ENCODE measurements at places on chromosomes 11 and 22.

DNA sequence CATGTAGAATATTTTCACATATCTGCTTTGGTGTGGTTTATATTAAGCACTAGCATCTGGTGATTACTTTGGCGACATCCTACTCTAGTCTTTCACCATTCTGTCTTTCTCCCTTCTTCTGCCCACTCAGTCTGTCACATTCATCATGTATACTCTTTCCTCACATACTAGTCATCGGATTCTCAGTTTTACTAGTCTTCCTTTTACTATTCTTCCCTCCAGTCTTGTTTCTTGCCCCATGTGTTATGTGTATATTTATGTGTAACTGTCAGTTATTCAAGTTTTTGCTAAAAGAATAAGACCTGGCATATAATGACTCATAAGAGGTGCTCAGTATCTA is 4.6 kb upstream of the DIXDC1 start:
- DNase-seq: no peak

DNA sequence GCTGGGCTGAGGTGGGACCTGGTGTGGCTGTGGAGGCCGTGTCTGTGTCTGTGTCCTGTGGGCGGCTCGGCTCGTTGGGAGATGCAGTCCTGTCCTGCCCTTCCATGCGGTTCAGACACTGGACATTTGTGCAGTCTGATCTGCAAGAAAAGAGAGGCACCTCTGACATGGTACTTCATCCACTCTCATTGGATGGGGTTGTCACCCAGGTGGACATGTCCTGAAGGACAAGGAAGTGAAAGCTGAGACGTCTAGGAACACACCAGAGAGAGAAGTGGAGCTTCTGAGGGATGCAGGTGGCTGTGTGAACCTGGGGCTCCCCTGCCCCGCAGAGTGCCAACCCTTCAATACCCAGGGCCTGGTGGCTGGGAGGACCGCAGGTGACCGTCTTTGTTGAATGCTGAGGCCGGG is 18.4 kb downstream of the TBX1 start:
- no peak for DNase-seq

- DNase-seq: no peak
Observed at GRCh38 chr11:61472282-61472681, 36.3 kb upstream of the LRRC10B start.

DNA sequence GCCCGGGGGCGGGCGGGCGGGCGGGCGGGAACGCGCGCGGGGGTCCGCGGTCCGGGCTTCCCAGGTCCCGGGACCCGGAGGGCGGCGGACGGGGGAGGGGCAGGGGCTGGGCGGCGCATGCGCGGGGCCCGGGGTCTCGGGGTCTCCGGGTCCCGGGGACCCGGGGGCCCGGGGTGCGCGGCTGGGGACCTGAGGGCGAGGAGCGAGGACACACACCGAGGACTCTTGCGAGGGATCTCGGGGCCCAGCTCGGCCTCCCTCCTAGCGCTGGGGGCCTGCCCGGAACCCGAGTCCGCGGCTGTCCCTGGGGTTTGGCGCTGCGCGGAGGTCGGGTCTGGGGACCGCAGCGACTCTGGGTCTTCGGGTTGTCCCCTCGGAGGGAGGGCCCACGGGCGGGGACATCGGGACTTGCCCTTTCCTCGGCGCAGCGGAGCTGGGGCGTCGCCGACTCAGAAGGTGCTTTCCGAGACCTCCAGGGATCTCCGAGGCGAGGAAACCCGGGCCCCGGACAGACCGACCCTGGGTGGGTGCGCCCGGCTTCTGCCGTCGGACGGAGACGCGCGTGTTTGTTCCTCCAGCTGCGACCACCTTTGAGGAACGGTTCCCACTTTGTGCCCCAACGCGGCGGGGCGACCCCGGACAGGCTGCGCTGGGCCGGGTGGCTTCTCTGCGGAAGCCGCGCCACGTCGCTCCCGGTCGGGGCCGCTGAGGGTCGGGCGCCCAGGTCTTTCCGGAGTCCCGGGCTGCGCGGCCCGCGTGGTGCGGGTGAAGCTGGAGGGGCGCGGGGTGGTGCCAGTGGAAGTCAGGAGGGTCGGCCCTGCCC is 540 bp downstream of the PPARA start:
- no peak for DNase-seq

DNA sequence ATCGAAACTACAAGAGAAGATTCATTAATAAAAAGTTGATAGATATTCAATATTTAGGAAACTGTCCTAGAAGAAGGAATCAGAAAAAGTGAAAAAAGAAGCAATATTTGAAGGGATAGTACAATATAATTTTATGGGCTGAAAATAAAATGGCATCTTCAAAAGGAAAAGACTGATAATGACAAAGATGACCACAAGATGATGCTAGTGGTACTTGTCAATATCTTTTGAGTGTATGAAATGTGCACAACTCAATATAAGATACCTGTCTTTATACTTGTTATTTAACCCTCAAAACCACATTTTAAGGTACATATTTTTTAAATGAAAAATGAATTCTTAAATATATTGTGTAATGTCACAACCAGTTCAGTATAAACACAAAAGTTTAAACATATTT is 1059.6 kb upstream of the RAG2 start:
- no peak for DNase-seq

- no peak for DNase-seq
Observed at GRCh38 chr11:75143420-75143731, 7.5 kb upstream of the SLCO2B1 start.

GRCh38 chr11:67251841-67252240 is 14.4 kb upstream of the GRK2 start:
- DNase-seq: no peak

DNA sequence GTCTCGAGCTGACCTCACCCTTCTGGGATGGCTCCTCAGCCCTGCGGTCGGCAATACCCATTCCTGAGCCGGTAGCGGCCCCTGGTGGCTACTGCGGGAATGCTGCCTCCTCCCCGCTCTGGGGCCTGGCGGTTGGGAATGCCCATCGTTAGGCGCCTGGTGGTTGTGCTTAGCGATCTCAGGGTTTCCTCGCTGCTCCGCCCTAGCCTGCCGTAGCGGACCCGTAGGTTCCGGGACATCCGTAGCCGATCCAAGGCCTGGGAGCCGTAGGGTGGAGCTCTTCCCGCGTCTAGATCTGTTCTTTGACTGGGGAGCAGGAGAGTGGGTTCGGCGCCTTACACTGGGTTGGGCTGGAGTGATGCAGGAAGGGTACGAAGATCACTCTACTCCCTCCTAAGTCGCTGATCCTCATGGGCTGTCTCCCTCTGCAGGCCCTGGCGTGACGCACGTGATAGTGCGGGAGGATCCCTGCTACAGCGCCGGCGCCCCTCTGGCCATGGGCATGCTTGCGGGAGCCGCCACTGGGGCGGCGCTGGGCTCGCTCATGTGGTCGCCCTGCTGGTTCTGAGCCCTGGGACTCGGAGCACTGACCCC is 14.8 kb downstream of the PLEKHB1 start:
- DNase-seq: peak; percentile 17

- DNase-seq: no peak
Observed at GRCh38 chr22:42910221-42910942, 53.3 kb upstream of the ARFGAP3 start.

DNA sequence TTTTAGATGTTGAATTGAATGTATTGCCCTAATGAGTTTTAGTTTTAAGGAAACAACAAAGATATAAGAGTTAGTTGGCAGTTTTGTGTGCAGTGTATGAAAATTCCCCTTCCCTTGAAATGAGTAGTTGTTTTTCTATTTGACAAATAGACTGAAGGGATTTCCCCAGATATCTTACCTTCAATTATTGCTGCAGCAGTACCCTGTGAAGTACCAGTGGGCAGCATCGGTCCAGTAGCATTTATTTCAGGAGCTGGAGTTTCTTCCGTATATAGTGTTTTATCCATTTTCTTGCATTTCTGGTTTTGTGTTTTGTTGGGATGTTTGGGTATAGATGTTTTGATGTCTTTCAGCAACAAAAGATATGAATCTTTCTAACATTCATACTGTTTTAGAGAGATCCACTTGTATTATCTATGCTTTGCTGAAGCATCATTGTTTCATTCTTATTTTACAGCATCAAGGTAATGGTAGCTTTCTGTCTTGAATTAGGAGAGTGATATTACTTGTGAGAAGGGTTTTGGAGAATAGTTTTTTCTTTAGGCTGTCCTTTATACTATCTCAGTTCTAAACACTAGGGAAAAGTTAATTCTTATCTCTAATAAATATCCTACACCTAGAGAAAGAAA is 7.4 kb downstream of the KMT2A start:
- DNase-seq: no peak

DNA sequence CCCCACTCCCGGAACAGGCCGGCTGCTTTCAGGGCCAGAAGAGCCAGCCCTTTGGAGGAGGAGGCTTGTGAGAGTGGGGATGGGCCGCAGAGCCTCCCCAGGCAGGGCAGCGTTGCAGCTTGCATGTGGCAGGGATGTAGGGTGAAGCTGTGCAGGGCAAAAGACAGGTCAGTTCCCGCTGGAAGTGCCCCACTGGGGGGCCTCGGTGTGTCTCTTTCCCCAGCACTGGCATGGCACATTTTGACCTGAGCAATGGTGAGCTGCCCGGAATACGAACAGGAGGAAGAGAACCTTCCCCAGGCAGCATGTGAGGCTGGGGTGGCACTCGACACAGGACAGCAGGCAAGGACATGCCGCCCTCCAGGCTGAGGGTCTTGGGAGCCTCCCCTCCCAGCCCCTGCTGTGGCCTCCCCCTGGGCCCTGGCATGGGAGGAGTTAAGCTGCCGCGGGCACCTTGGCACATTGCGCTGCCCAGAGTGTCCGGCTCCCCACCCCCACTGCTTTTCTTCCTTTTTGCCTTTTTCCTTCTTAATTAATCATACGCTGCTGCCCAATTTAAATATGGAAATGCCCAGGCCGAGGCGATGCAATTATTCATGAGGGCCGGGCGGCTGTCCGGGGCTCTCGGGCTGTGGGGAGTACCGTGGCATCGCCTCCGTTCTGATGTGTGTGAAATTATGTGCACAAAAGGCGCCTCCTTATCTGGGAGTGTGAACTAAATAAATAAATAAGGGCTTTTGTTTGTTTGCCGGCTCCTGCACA is 76.0 kb upstream of the WNT7B start:
- DNase-seq: no peak

DNA sequence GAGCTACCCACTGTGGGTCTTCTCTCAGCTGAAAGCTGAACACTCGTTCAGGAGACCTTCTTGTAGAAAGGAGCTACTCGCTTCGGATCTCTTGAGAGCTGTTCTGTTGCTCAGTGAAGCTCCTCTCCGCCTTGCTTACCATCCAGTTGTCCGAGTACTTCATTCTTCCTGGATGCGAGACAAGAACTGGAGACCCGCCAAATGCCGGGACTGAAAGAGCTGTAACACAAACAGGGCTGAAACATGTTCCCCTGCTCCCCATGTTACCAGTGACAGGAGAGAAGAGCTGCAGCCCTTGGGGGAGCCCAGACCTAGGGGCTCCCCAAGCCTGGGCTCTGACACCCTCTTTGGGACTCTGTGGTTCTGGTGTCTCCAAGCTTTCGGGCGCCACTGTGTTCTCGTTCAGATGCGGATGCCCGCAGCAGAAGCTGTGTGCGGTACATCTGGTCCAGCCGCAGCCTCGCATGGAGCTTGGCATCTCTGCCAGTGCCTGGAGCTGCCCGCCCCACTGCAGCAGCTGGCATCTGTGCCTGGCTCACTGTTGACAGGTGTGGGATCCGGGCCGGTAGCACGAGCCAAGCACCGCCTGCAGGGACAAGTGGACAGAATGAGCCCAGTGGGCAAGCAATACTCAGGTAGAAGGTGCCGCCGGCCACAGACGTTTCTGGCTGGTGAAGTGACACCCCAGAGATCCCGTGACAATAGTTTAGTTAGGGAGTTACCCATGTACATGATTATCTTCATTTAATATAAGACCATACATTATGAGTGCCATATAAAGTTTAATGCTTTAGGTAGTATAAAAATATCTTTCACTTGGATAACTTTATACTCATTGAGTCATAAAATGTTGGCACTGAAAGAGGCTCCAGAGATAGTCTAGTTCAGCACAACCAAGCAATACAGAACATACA is 49.1 kb downstream of the EMSY start:
- DNase-seq: no peak

GRCh38 chr11:117127171-117127901 is 16.8 kb upstream of the PAFAH1B2 start:
- no peak for DNase-seq

DNA sequence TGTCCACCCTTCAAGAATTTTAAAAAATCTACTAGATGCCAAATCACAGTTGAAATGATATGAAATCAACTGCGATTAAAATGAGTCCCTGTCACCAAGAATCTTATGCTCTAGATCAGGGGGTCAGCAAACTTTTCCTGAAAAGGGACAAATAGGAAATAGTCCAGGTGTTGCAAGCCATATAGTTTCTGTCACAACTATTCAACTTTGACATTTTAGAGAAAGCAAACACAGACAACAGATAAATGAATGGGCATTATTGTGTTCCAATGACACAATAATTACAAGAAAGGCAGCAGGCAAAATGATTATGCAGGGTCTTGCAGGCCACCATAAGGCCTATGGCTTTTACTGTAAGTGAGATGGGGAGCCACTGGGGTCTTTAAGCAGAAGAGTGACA is 58.6 kb downstream of the IMMP1L start:
- DNase-seq: no peak

DNA sequence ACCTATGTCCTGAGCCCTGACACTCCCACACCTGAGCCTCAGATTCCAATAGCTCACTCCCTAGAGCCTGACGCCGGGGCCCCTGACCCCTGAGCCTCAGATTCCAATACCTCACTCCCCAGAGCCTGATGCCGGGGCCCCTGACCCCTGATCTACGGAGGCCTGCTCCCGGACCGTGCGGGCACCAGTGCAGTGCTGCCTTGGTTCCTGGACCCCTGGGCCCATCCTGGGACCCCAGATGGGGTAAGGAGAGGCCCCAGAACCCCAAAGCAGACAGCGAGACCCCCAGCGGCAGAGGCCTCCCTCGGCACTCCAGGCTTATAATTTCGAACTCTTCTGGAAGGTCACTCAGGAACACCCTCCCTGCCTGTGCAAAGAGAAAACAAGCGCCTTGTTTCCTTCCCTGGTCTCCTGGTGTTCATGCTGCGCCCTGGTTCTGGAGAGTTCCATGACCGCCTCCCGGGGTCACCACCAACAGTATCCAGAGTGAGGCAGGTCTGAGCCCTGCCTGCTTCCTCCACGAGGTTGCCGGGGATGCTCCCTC is 7.5 kb downstream of the SUSD2 start:
- no peak for DNase-seq
